ENCODE measurements at places on chromosomes 13 and 19.

GRCh38 chr19:49390929-49391359 is 2.9 kb downstream of the KASH5 start:
- DNase-seq, result no peak

GRCh38 chr13:32538143-32538620 is 413 bp downstream of the N4BP2L2 start:
- DNase-seq, result no peak

- DNase-seq, result no peak
These were observed 257.8 kb upstream of the IPO5 start for GRCh38 chr13:97695684-97696083.

DNA sequence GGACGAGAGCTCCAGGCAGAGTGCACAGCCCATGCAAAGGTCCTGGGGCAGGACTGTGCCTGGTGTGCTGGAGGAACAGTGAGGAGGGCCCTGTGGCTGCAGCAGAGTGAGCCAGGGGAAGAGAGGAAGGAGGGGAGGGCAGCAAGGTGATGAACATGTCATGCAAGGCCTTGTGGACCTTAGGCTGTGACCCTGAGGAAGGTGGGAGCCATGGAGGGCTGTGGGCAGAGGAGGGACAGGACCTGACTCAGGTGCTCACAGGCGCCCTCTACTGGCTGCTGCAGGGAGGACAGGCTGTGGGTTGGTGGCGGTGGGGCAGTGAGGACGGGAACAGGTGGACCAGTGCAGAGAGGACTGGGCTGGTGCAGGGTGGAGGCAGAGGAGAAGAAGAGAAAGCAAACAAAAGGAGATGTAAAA is 170.3 kb downstream of the PTPRS start:
- no peak for DNase-seq
